ENCODE measurements at places on chromosomes 6 and 20.

GRCh38 chr6:37081042-37081607 lies 75.7 kb downstream of the FGD2 start:
- no peak for DNase-seq

DNA sequence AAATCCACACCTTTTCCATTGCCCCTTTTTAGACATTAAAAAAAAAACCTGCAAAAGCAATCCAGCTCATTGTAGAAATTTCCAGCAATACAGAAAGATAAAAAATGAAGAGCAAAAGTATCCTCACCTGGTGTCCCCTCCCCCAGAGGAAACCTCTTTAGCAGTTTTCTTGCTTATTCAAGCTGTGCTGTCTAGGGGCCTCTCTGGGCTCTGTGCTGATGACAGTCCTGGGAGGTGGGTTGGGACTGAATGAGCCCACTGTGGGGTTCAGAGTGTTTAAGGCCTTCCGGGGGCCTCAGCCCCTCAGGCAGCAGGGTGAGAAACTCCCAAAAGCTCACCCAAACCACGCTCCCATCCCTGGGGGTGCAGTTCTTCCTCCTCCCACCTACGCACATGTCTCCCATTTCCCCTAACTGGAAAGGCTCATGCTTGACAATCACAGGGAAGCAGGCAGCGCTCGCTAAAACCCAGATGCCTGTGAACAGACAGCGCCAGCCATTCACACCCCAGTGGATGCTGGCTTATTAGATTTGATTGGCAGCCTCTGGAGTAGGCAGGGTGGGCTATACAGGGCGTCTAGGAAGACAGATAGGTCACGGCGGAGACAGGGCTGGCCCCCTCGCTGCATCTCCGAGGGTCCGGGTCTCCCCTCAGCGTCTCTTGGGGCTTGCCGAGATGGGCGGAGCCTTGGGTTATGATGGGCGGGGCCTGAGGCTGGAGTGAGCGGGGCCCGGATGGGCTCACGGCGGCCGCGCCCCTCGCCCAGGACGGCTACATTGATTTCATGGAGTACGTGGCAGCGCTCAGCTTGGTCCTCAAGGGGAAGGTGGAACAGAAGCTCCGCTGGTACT lies 4.6 kb downstream of the GUCA1A start:
- DNase-seq: no peak

DNA sequence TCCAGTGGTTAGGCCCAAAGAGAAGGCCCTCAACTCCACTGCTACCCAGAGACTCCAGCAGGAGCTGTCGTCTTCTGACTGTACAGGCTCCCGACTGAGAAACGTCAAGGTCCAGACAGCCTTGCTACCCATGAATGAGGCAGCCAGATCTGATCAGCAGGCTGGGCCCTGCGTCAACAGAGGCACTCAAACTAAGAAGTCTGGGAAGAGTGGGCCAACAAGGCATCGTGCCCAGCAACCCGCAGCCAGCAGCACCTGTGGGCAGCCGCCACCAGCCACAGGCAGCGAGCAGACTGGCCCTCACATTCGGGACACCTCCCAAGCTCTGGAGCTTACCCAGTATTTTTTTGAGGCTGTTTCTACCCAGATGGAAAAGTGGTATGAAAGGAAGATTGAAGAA lies 8.1 kb downstream of the LYRM2 start:
- no peak for DNase-seq

GRCh38 chr6:140071601-140072062 lies 697.2 kb upstream of the CITED2 start:
- no peak for DNase-seq

- no peak for DNase-seq
These were observed 168.4 kb downstream of the OR2B2 start for GRCh38 chr6:27743787-27744186.

GRCh38 chr6:52053038-52053695 lies 34.2 kb downstream of the PKHD1 start:
- DNase-seq: no peak
